ENCODE measurements at places on chromosomes 16 and 17.

GRCh38 chr17:6651919-6652452, 424 bp downstream of the C17orf100 start:
- peak; percentile 50 for DNase-seq

GRCh38 chr17:80890196-80890920, 101.3 kb upstream of the CHMP6 start:
- no peak for DNase-seq

DNA sequence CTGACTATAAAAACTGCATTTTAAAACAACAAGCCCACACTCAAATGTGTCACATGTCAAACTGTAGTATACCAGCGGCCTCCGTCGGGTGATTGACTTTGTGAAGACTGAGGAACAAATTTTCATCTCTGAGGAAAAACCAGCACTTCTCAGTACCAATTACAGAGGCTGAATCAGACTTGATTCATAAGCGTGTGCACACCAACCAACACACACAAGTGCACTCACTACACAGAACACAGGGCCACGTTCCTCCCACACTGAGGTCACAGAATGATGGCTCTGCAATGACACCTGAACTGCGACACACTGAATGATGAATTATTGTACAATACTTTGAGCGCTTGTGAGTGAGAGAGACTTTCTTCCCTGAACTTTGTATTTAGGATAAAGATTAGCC, 29.6 kb downstream of the XPO6 start:
- DNase-seq: no peak

GRCh38 chr17:11506635-11507034, 91.6 kb upstream of the DNAH9 start:
- peak; percentile 65 for DNase-seq

GRCh38 chr16:5228369-5228768, 130.8 kb upstream of the EEF2KMT start:
- no peak for DNase-seq

DNA sequence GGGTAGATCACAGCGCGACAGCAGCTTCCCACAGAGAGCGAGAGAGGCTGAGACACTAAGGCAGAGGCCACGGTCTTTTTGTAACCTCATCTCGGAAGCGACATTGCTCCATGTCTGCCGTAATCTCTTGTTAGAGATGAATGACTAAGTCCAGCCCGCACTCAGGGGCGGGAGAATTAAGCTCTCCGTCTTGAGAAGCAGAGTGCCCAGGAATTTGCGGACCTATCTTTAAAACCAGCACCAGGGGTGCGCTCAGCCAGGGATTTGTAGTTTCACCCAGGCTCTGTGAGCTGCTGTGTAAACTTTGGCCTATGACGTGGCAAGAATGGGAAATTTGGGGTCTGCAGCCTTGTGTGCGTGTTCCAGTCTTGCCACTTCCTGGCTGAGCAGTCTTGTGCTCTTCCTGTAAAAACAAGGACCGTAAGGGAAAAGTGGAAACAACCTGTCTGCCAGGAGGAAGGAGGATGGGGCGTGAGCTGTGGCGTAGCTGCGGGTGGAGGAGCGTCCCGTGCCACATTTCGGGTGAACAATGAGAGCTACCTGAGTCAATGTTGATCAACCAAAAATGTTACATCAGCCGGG, 16.0 kb upstream of the JPH3 start:
- DNase-seq: no peak

Measured in SJCRH30 (cell line).